ENCODE measurements at places on chromosomes 7 and 10.

GRCh38 chr7:45267262-45267661, 109.7 kb downstream of the RAMP3 start:
- DNase-seq: no peak

GRCh38 chr7:141381794-141382427, 169.3 kb upstream of the AGK start:
- no peak for DNase-seq

GRCh38 chr7:117285826-117286225, 37.0 kb downstream of the WNT2 start:
- DNase-seq: no peak

- DNase-seq: no peak
Measured at GRCh38 chr7:27174874-27175625, 930 bp upstream of the HOXA10 start.

DNA sequence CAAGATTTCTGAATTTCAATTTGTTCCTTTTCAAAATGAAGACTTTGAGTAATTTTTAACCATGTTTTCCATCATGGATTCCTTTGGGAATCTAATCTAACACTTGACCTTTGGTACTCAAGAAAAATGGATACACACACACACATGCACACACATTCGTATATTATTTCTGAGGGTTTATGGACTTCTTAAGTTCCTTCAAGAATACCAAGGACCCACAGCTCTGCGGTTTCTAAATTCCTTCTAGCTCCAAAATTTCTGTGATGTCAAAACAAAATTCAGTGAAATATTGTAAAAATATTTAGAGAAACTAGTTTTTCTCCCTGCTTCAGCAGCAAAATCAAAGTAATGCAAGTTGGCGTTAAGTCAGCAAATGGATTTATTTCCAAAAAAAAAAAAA, 98.3 kb upstream of the FAM13C start:
- no peak for DNase-seq

- no peak for DNase-seq
Measured at GRCh38 chr10:60353519-60354258, 36.0 kb downstream of the ANK3 start.

GRCh38 chr7:38637957-38638356, 6.8 kb upstream of the AMPH start:
- DNase-seq: no peak

DNA sequence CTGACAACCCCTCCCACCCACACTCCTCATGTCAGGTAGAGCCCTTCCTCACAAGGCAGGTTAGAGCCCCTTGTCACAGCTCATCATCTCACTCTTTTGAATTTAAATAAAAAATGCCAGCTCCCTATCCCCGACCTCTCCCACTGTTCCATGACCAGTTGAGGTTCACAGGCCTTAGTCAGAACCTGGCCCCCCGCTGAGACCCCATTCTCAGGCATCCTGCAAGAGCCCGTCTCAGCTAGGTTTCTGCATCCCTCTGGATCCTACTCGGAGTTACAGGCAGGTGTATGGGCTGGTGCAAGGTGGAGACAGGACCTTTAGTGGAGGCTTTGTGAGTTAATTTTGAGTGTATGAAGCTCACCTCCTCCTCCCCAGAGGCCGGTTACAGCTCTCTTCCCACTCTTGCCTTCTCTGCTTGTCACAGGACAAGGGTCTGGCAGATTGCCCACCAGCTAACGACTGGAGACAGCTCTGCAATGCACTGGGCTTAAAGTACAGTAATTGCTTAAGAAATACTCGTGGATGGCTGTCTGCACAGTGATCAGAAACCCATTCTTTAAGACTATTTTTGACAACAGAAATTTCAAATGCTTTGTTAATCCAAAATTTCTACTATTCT, 394.9 kb upstream of the DPP6 start:
- DNase-seq: no peak

DNA sequence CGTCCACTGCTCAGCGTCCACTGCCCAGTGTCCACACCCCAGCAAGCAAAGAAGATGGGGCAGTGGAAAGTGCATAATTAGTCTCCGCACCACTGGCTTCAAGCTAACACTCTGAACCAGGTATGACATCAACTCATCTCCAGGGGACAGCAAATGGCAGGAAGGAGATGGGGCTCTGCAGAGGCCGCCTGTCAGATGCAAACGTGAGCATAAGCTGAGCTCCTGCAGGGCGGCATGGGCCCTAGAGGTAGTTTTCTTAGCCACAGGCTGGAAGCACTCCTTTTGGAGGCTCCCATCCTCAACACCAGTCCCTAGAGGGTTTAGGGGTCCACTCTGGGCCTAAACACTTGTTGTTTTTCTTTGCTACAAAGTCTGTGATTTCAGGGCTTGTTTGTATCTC, 335.8 kb upstream of the MKI67 start:
- no peak for DNase-seq

GRCh38 chr10:1363446-1364121, 307.4 kb downstream of the WDR37 start:
- DNase-seq: no peak

DNA sequence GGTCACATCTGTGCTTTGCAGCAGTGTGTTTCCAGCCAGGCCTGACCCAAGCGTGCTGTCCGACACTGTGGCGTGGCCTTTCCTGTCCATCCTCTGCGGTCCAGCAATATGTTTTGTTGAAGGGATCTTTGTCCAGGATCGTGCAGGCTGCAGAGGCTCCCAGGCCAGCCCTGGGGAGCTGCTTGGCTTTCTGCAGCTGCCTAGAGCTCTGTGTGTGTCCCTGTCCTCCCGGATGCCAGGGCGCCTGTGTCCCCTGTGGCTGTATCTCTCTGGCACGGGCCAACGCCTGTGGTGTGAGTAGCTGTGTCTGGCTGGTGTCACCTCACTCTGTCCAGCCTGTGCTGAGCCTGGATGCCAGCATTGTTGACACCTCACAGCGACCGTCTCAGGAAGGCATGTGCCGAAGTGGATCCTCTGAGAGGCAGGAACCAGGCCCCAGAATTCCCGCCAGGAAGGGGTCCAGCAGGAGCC, 94.5 kb downstream of the INPP5A start:
- DNase-seq: no peak

DNA sequence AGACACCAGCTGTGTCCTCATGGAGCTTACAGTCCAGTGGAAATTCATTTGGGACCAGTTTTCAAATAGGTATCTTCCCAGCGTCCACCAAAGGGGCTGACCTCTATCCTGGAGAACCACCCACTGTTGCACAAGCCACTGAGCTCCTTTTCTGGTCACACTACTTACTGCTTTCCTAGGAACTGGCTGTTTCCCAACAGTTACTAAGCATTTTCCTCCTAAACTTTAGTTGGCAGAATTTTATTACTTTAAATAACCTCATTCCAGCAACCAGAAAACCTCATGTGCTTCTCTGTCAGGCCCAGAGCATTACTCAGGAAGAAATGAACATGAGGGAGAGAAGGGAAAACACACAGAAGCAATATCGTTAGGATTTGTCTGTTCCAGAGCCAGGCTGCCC, 183.1 kb downstream of the GPAM start:
- no peak for DNase-seq

GRCh38 chr10:6918305-6918704, 338.2 kb upstream of the PRKCQ start:
- DNase-seq: peak; percentile 23

- DNase-seq: no peak
Measured at GRCh38 chr7:983004-983615, at the start of gene CYP2W1. Gene CYP2W1, plus strand, starts transcription at chr7:983181. Its CDS starts 31 bp downstream, at chr7:983212.

DNA sequence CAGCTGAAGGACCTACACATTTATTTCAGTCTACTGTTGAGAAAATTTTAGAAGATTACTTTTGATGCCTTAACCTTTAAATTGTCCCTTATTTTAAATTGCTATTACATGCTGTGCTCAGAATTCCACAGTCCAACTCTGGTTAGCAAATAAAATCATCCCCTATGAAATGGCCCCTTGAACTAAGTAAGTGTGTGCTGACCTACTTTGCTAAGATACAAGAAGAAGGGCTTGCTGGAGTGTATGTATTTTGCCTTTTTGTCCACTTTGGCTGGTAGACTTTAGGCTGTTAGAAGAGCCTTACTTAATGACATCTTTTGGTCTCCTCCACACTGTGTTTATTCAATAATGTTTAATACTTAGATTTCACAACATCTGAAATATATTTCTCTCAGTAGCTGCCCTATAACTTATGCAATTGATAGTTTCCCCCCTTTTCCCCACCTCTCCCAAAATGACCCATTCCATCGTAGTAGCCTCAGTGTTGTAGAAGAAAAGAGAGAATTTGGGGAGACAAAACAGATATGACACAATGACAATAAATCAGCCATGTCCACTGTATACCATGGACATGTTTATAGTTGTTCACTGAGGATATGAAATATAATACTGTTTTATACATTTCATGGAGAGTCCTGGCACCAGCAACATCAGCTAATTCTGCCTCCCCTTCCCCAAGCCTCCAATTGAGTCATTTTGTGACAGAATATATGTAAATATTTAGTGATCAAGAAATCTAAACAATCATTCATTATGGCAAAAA, 107.8 kb upstream of the ASAH2 start:
- no peak for DNase-seq

DNA sequence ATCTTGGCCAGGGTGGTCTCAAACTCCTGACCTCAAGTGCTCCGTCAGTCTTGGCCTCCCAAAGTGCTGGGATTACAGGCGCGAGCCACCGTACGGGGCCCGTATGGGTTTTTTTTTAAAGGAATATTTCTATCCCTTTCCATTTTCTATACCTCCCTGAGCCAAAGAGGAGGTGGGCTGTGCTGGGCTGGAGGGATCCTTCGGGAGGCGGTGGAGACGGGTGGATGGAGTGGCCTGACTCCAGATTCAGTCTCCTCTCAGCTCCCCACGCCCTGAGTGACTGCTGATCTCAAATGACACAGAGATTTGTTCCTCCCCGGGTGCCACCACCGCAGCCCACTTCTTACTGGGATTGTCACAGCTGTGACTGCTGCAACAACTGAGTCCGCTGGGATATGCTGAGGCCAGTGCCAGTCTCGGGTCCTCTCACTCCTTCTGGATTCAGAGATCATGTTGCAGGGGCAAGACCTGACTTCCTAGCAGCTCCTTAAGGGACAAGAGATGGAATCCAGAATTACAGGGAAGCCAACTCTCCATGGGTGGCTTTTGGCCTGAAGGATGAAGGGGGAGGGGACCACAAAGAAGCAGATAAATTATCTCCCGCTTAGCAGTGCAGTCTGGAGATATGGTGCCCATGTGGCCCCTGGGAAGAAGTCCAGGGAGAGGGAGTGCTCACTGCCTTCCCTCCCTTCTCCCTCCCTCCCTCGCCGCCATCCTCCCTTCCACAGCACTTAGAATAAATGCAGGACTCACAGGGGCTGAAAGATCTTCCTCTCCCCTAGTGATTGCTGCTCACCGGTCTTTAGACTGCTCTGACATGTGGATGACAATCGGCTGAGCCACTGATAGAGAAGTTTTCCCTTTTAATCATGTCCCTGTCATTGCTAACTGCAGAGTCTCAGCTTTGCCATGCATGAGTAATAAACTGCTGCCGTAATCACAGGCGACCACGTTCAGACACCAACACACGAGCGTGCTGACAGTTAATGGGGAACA, 14.3 kb downstream of the GALNT17 start:
- DNase-seq: no peak

GRCh38 chr7:138267934-138268333, 191.7 kb downstream of the AKR1D1 start:
- no peak for DNase-seq

DNA sequence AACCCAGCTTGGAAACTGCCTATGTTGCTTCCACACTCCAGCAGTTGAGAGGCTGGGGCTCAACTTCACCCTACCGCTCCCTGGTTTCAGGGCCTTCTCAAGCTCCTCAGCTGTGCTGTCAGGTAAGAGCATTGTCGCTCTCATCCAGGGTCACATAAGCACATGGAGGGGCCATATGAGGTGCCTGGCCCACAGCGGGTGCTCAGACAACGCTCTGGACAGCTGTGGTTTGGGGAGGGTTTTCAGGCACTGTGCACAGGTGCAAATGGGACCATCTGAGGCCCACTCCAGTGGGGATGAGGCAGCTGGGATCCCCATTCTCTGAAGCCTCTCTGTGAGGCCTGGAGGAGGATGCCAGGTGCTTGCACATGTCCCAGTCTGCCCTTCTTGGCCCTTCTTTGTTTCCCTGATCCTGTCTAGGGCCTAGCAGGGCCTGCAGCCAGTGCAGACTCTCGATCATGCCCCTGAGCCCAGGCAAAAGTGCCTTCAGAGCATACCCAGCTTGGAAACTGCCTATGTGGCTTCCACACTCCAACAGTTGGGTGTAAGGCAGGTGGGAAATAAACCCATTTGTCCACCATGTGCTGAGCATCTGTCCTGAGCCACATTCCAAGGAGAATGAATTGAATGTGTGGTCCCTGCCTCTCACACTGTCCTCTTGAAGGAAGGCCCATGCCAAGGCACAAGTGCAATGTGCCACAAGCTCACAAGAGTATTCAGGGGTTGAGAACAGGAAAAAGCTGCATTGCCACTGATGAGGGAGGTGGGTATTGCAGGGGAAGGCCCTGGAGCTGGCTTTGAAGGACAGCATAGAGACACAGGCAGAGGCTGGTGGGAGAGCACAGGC, 40.3 kb downstream of the VSTM4 start:
- no peak for DNase-seq

- DNase-seq: no peak
Measured at GRCh38 chr7:116834815-116835504, 27.4 kb upstream of the CAPZA2 start.

DNA sequence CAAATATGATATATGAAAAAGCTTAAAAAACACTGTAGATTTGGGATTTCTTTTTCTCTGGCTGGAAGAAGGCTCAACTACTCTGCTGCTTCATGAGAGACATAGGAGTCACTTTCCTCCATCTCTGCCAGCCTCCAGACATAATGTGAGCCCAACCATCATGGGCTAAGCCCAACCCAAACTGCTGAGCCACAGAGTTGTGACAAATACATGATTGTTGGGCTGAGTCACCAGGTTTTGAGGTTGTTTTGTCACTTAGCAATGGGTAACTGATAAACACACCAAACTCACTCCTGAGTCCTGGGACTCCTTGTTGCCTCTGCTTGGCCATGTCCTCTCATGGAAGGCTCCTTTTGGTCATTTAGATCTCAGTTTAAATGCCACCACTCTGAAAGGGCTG, 381.8 kb upstream of the FZD8 start:
- DNase-seq: no peak

GRCh38 chr7:99188221-99188620, 19.7 kb downstream of the KPNA7 start:
- DNase-seq: no peak

DNA sequence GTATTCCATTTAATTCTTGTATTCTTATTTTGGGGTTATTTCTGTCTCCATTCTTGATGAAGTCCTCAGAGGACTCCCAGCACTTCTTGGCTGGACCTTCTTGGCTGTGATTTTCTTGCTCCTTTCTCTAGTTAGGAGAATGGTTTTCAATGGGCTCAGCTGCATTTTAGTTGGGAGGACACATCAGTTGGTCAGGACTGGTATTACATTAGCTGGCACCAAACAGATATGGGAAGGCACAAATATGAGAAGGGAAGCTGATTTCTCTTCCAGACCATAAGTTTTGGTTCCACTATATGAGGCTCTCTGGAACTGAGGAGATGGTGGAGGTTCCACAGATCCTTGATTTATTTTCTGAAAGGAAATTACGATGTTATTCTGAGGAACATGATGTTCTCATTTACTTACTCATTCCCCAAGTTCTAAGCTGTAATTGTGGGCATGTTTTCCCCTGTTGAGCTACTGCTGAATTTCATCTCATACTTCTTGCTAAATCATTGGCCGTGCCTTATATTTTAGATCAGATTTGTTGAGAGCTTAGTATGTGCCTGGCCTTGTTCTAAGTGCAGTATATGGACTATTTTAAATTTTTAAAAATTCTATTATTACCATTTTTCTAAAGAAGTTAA, 261.0 kb downstream of the THSD7A start:
- no peak for DNase-seq

GRCh38 chr7:17166824-17167379, 131.6 kb upstream of the AHR start:
- no peak for DNase-seq

GRCh38 chr7:116443101-116443523, 56.4 kb upstream of the CAV2 start:
- DNase-seq: no peak

All from activated naive CD4-positive, alpha-beta T cell (primary cell).